ENCODE measurements at places on chromosomes 2 and 18. TPM values are rescaled to one million over a fixed set of nuclear protein-coding genes. Genes with fewer than 3 reads are reported as not detected.

The FAM110C gene
- 0.10 TPM for total RNA-seq

The NEB gene
- 7,278 TPM for total RNA-seq

DNA sequence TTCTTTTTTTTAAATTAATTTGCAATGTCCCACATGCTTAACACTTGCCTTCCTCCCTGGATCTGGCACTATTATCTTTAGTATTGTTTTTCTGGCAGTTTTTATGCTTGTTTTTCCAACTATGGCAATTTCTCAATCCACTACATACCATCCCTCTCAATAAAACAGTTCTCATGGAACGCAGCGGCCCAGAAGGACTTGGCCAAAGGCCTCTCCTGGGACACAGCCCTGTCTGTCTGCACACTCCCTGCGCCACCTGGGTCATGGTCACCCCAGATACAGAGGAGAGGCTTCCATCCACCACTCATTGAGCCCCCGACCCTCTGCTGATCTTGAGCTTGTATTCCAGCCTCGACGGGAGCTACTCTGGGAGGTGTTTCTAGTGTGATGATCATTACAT, 91.2 kb downstream of the TWIST2 start:
- DNase-seq: peak; percentile 51

GRCh38 chr18:61639886-61640285, 252.9 kb downstream of the RNF152 start:
- no peak for DNase-seq

GRCh38 chr2:55054106-55054875, 4.0 kb upstream of the RTN4 start:
- DNase-seq: no peak

DNA sequence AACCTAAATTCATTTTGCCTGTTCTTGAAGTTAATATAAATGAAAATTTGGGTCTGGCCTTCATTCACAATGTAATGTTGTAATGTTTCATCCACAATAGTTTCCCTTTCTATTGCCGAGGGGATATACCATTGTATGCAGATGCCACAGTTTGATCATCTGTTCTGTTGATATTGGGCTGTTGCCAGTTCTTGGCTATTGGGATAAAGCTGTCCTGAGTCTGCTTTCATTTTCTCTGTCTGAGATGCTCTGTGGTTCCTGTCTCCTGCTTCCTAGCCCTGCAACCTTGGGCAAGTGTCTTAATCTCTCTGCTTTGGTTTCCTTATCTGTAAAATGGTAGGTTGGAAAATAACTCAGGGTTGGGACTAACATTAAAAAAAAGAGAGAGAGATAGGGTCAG, 25.2 kb downstream of the B3GNT2 start:
- DNase-seq: no peak

- peak; percentile 39 for DNase-seq
These were observed 15.3 kb downstream of the UNC50 start for GRCh38 chr2:98623657-98624056.

GRCh38 chr2:136325844-136326331, 207.9 kb upstream of the CXCR4 start:
- DNase-seq: no peak

GRCh38 chr2:202317080-202317857, 51.7 kb downstream of the NOP58 start:
- peak; percentile 13 for DNase-seq

The GNAL gene
- total RNA-seq: 13.1 TPM

- DNase-seq: no peak
These were observed 49.1 kb downstream of the CLIP4 start for GRCh38 chr2:29164091-29164846.

The TXNDC2 gene
- not detected for total RNA-seq

- no peak for DNase-seq
These were observed 21.6 kb downstream of the MERTK start for GRCh38 chr2:111919794-111920608.

DNA sequence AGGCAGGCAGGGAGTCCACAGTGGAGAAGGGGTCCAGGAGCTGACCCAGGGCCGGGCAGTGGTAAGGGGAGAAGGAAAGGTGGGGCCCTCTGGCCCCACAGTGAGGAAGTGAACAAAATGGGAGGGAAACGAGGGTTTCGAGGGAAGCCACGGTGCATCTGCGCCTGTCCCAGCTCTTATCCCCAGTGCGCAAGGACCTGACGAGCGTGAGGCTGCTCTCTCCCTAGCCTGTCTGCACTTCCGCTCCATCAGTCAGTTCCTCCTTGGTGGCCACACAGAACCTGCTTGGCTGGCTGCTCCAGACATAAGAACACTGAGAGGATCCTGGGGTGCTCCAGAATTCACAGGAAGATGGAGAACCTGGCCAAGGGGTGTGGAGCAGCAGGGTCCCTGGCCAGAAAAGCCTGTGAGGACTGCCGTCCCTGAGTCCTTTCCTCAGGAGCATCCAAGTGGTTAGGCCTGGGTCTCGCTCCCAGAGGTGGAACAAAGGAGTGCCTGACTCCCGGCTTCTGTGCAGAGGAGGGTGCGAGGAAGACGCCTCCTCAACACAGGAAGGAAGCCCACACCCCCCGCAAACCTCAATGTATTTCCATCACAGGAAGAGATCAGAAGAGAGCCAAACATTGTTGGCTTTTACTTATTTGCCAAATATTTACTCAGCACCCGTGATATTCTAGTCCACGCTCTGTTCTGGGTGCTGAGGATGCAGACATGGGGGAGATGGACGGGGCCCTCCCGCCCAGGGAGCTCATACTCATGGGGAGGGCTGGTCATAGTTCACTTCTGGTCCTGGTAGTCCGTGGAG, 43.7 kb upstream of the SEMA4C start:
- DNase-seq: no peak

The GKN1 gene
- not detected for total RNA-seq

DNA sequence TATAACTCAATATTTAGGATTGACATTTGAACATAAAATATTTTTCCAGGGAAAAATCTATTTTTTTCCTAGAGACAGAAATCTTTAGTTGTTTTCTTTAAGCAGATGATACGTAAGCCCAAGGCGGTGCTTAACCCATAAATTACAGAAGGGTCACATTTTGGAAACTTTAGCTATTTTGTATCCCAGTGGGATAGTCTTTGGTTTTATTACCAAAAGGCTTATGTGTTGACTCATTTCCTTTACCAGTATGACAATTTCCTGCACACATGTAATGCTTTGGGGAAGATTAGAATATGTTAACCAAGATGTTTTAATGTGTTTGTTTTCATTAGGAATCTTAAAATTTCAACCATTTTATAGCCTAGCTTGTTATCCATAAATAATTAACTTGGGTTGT, 24.8 kb downstream of the DYNC1I2 start:
- DNase-seq: no peak

The ARHGEF4 gene
- total RNA-seq: 1.0 TPM

The SRBD1 gene
- total RNA-seq: 3.0 TPM

GRCh38 chr2:37549598-37549997, 121.8 kb downstream of the CDC42EP3 start:
- no peak for DNase-seq

DNA sequence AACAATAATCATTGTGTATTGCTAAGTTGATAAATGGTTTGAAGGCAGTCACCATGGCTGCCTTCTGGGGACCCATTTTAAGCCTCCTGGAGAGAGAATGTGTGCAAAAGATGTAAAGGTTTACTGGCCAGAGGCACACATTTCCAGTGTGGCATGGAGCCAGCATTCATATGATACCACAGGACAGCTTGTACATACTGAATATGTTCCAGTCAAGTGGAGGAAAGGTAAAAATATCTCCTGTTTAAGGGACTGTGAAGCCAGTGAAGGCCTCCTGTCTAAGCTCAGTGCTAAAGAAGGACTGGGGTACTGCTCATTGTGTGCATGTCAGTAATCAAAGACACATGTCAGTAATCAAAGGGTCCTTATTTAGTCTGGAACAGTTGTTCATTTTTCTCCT, 119.2 kb downstream of the BABAM2 start:
- DNase-seq: peak; percentile 66

The GLI2 gene
- 0.27 TPM for total RNA-seq

DNA sequence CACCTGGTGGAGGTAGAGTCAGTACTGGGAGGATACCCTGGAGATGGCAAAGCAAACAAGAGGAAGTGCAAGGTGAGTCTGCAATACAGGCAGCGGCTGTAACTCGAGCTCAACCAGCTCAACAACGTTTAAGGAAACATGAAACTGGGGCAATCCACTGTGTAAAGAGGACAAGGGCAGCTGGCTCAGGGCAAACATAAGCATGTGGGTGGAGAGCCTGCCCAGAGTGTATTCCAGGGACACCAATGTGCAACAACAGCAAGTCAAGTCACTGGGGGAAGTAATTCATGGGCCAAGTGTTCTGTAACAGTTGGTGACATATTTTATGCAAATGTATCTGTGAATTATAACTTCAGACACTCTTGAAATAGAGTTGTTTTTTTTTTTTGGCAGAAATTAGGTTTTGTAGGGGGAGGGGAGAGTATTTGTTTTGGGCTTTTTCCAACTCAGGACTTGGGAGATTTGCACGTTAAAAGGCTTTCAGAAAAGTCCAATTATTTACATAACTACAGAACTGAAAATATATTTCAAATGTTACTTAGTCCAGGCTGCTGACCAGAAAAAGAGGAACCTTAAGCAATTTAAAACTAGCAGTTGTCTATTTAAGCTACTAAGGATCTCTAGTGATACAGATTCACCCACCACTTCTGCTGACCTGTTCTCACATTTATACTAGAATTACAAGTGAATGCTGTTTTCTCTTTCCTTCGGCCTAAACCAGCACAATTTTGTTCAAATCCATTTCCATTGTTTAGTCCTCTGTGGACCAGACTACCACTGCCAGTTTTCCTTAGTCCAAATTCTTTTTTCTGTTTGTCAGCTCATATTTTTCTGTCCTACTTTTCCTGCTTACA, 18.6 kb downstream of the NRXN1 start:
- DNase-seq: peak; percentile 52

GRCh38 chr2:58098254-58099095, 51.9 kb downstream of the VRK2 start:
- DNase-seq: no peak

The IL37 gene
- not detected for total RNA-seq

The THAP4 gene
- total RNA-seq: 82.7 TPM

DNA sequence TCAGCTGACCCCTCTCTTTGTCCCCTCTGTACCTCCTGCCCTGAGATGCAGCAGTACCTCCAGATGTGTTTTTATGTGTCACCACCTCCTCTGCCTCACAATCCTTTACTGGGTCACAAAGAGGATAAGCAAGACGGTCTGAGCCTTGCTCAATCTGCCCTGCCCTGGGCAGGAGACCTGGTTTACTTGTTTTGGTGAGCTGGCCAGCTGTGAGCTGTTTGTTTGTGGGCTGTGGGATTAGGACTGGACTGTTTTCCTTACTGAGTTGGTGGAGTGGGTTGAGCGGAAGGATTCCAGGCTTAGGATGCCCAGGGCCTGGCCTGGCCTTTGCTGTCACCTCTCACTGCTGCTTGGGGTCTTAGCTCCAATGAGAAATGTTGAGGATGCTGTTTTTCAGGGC, 299.5 kb downstream of the SRBD1 start:
- DNase-seq: no peak

DNA sequence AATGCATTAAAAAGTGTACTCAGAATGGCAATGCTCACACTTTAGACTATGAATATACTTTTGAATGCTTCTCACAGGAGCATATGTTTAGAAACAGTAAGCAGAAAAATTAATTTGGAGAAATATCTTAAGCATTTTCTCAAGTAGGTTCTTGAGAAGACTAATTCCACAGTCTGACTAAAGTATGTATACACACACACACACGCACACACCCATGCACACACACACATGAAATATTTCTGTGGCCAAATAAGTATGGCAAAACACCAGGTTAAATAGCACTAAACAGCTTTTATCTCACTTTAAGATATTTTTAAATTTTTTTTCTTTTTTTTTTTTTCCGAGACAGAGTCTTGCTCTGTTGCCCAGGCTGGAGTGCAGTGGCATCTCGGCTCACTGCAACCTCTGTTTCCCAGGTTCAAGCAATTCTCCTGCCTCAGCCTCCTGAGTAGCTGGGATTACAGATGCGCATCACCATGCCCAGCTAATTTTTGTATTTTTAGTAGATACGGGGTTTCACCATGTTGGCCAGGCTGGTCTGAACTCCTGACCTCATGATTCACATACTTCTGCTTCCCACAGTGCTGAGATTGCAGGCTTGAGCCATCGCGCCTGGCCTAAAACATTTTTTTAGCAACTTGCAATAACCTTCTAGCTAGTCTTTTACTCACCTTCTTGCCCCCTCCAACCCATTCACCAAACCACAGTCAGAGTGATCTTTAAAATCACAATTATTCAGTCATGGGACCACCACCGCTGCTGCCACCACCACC, 67.5 kb upstream of the SCG2 start:
- no peak for DNase-seq

GRCh38 chr18:6877288-6877687, 147.8 kb downstream of the ARHGAP28 start:
- no peak for DNase-seq

DNA sequence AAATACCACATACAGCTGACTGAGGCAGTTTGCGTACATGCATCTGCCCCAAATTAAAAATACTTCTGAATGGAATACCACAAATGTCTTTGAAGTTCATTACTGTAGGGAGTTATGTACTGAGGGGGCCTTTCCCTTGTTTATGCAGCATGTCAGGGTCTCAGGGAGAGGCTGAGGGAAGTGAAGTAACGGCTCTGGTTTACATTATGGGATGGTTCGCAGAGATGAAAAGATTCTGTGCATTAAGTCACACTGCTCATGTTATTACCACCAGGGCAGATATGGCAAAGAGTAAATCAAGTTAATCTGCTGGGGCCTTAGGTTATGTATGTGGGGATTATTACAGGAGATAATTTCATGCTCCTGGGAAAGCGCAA, 385.9 kb upstream of the RND3 start:
- no peak for DNase-seq

Data from gastrocnemius medialis (tissue), 4 donors.